ENCODE measurements at places on chromosomes 13 and 19.

DNA sequence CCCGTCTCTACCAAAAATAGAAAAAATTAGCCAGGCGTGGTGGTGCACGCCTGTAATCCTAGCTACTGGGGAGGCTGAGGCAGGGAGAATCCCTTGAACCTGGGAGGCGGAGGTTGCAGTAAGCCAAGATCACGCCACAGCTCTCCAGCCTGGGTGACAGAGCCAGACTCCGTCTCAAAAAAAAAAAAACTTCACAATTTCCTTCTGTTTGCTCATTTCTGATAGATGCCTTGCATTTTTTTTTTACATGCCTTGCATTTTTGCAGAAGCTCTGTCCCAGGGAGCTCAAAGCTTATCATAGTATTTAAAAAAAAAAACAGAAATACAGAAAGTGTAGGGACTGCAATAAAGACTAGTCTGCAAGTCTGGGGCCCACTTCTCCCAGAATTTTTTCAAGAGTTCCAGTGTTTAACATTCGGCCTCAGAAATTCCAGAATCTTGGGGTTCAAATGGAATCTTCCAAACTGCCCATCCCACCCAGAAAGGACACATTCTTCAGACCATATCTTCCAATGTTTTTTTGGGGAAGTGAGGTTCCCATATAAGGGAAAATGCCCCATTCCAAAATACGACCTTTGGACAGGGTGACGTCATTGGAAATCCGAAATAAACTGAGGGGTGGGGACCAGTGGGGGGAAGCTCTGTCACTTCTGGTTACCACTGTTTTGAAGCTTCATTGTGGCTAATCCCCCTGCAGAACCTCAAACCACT is 17.2 kb upstream of the RAB8A start:
- no peak for DNase-seq

DNA sequence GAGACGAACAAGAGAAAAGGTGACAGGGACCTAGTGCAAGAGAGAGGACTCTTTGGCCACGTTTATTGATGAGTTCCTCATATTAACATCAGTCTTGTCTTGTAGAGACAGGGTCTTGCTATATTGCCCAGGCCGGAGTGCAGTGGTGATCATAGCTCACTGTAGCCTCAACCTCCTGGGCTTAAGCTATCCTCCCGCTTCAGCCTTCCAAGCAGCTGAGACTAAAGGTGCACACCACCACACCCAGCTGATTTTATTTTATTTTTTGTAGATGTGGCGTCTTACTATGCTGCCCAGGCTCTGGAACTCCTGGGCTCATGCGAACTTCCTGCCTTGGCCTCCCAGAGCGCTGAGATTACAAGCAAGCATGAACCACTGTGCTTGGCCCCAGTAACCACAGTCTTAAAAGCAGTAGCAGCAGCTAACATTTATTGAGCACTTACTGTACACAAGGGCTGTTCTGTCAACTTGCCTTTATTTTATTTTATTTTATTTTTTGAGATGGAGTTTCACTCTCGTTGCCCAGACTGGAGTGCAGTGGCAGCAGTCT is 1.1 kb upstream of the SH2D3A start:
- DNase-seq, result no peak

DNA sequence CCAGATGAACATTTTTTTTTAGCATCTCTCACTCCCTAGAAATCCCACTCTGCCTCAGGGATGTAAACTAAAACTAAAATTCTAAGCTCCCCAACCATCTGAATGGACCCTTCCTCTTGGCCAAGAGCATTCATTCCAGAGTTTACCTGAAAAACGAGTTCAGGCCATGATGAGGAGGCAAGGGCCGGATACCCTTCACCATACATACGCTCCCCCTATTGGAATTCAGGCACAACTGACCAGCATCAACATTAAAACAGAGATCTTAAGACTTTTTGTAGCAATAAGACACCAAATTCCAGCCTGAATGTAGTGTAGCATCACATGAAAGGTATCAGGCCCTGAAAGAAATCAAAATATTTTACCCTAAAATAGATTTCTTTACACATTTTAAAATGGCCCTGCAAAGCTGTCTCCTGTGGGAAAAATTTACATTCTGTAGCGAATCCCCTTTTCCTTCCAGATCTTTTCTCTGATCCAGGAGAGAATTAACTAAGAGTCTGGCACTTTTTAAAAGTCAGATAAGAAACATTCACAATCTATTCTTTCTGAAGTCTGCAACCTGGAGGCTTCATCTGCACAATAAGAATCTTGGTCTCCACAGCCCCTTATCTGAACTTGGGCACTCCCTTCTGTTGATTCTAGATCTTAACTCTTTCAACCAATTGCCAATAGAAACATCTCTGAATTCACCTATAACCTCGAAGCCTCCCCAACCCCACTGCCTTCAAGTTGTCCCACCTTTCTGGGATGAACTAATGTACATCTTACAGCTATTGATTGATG is 888.5 kb downstream of the UQCRFS1 start:
- no peak for DNase-seq

GRCh38 chr13:71754407-71754974 is 112.5 kb downstream of the DACH1 start:
- no peak for DNase-seq

- no peak for DNase-seq
Measured at GRCh38 chr19:7540761-7541474, 5.4 kb downstream of the PNPLA6 start.

DNA sequence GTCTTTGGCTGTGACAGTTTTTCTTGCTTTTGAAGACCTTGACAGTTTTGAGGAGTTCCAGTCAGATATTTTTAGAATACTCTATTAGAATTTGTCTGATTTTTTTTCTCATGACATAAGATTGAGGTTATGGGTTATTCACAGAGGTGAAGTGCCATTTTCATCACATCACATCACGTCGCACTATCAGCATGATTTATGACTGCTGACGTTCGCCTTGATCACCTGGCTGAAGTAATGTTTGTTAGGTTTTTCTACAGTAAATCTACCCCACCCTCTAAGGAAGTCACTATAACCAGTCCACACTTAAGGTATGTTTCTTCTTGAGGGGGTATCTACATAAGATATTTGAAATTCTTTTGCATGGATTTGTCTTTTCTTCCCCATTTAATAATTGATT is 169.7 kb downstream of the NDFIP2 start:
- DNase-seq, result no peak

DNA sequence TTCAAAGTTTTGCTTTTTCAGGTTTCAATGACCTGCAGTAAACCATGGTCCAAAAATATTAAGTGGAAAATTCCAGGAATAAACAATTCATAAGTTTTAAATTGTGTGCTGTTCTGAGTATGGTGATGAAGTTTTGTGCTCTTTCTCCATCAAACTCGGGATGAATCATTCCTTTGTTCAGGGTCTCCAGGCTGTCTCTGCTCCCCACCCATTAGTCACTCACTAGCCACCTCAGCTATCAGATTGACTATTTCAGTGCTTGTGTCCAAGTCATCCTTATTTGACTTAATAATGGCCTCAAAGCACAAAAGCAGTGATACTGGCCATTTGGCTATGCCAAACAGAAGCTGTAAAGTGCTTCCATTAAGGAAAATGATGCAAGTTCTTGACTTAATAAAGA is 1140.4 kb downstream of the EFNB2 start:
- DNase-seq, result no peak

Measured in caudate nucleus (tissue), 63 donors.